Stimulated activated CD8-positive, alpha-beta memory T cell treated with anti-CD3 and anti-CD28 coated beads, Interleukin-2, amount 100 ng/mL, for 1 hour (primary cell): ENCODE measurements at places on chromosomes 5 and 9.

DNA sequence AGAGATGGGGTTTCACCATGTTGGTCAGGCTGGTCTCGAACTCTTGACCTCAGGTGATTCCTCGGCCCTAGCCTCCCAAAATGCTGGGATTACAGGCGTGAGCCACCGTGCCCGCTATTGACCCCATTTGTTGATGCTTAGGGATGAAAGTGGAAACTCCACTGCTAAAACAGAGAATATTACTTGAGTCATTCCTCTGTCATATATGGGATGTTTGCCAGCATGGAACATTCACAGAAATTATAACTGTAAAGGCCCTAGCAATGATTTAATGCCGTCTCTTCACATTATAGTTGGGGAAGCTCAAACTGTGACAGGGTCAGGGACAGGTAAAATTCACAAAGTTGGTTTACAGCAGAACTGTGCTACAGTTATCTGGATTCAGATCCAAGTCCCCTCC is 94.5 kb downstream of the TMC1 start:
- no peak for DNase-seq

DNA sequence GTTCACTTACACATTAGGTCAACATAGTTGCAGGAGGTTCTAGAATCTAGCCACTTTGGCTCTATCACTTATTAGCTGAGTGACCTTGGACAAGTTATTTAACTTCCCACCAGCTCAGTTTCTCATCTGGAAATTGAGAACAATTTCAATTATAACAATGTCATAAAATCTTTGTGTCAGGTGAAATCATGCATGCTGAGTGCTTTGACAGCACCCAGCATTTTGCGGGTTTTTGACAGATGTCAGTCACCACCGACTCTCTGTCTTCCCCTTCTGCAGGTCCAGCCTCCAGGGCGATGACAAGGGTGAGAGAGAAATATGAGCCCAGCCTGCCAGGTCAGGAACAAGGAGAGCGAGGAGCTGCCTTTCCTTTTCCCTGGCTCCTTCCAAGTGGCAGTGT is 107.1 kb upstream of the TAS2R1 start:
- DNase-seq = no peak

- no peak for DNase-seq
Observed at GRCh38 chr9:88303721-88304451, 84.4 kb upstream of the SPIN1 start.

- DNase-seq = no peak
Observed at GRCh38 chr5:93342563-93343061, 238.4 kb downstream of the NR2F1-AS1 start.

DNA sequence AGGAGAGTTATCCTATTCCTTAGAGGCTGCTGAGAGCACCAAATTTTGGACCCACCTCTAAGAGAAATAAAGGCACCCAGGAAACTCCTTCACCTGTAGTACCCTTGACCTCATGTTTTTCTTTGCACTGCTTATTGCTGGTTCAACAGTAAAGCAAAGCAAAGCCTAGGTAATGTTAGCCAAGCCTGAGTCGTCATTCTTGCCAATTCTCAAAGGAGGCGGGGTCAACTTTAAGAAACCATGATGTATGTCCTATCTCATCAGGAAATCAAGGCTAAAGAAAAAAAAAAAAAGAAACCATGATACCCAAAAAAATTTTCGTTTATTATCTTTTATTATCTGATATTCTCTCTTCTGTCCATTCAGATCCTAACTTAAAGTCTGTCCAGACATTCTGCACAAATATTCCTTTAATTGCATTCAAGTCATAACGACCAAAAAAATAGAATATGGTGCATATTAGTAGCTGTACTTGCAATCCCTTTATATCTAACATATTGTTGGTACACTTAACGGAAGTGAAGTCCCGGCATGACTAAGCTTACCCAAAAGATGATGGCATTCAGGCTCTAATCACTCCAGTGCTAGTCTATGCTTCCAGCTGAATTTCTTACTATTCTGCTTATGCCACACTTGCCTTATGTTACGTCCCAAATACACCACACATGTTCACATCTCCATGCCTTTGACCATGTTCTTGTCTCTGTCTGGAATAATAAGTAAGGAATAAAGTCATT is 1.8 kb downstream of the AUH start:
- DNase-seq = no peak

DNA sequence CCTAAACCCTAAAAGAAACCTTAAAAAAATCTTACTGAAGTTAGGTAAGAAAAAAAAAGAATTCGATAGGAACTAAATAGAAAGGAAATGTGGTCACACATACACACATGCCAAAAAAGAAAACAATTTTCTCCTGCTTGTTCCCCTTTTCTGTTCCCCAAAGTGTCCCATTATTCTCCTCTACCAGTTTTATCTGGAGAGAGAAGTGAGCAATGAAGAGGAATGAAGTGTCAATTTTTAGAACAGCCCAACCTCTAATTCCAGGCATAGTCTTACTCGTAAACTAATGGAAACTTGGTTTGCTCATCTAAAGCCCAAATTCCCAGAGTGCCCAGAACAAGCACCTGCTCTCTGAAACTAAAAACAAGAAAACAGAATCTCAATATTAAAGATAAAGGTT is 26.1 kb downstream of the AP3B1 start:
- DNase-seq = no peak

- DNase-seq = no peak
Observed at GRCh38 chr9:124793015-124793541, 16.1 kb downstream of the OLFML2A start.
